ENCODE measurements at places on chromosomes 2 and 18.

GRCh38 chr2:62305421-62306176 is 109.7 kb downstream of the B3GNT2 start:
- no peak for DNase-seq

DNA sequence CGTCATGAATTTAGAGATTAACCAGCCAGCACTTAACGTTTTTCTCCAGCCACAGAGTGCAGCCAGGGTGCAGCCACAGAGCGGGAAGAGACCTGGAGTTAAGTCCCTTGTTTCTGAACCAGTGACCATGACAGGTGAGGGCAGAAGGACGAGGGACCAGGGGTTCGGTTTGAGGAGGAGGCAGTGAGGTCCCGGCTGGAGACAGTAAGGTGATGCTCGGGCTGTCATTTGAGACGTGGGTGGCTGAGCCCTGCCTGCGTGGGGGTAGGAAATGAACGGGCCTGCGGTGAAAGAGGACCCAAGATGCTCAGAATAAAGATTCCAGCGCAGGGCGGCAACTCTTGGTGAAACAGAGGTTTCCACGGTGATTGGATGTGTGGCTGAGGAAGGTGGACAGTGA is 205.9 kb downstream of the SNTG2 start:
- no peak for DNase-seq

DNA sequence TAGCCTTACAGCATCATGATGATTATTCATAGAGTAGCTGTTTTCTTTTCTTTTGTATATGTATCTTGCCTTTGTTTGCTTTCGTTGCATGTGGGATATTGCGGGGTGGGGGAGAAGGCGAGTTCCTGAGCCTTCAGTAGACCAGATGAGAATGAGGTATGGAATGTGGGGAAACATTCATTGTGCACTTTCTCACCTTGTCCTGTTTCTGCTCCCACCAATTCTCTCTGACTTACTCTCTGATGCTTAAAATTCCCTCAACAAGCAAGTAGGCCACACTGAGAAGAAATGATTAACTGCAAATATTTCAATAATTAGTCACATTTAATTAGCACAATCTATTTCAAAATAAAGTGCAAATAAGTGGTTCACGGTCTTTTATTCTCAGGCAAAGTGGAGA is 31.0 kb downstream of the GKN2 start:
- DNase-seq = no peak

DNA sequence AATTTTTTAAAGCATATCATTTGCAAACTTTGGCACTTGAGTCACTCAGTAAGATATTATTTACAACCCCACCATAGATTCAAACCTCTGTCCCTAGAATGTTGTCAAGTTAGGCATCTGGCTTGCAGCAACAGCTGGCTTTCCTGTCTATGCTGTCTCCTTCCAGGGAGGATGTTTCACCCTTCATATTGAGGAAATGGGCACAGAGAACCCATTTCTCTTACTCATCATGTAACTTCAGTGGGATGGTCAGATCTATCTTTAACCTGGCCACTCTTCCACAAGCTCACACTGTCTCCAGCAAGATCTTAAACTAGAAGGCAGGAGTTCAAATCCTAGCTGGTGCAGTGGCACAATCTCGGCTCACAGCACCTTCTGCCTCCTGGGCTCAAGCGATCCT is 15.8 kb downstream of the LCT start:
- DNase-seq = no peak

- no peak for DNase-seq
Observed at GRCh38 chr18:51196118-51196810, 1.2 kb downstream of the MEX3C start.

DNA sequence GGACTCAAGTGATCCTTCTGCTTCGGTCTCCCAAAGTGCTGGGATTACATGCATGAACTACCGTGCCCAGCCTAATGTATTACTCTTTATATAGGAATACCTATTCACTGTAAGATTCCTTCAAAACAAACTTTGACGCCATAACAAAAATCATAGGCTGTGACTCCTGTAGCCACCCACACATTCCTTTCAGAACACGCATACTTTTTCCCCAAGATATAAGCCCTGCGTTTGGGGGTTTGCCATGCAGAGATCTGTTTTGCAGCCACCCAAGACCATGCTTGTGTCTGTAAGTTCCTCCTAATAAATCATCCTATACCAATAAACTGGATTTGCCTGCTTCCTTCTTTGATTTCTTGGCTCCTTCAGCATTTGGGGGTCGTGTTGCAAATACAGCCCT is 46.0 kb upstream of the STON1 start:
- DNase-seq = peak; percentile 67

DNA sequence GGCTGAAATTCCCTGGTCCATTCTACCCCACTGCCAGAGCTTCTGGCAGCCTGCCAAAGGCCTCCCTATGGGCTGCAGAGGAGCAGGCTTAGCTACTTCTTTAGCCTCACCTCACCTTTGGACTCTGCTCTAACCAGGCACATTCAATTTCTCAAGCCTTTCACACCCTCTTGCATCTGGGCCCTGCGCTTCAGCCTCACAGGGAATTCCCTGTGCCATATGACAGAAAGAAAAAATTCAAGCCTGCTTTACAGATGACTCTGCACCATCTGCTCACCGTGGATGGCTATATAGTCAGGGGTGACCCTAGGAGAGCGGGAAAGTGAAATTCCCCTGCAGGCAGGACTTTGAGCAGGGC is 62.5 kb downstream of the REEP1 start:
- no peak for DNase-seq

DNA sequence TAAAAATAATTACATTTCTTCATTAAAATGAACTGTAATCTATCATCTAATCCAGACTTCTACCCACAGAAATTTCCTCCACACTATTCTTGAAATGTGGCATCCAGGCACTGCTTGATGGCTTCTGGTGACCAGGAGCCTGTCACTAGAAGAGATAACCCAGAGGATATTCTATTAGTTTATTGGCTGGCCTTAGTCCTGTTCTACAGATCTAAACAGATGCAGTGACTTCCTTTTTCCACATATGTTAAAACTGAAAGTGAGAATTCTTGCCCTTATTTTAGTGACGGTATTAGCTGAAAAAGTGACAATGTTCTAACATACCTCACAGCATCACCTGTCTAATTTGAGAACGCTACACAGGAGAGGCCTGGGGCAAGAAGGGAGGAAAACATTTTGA is 775.4 kb downstream of the TSN start:
- DNase-seq = no peak

DNA sequence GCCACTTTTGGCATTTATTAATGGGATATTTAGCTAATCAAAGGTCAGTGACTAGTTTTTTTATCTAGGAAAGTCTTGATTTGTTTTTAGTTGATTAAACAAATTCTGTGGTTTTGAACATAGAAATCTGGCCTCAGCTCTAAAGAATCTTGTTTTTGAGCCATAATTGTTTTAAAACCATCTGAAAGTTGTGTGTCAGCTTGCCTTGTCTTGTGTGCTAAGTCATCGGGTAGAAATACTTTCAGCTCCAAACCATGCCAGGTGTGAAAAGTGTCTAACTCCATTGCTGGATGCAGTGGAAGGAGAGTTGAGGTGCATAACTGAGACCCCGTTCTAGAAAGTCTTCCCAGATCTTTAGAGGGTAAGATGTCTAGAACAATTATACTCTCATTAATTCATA is 22.7 kb downstream of the FARP2 start:
- DNase-seq = no peak

GRCh38 chr2:69376403-69376802 is 10.6 kb downstream of the GFPT1 start:
- DNase-seq = no peak

- DNase-seq = peak; percentile 61
Observed at GRCh38 chr2:48715956-48716355, 39.6 kb downstream of the LHCGR start.

DNA sequence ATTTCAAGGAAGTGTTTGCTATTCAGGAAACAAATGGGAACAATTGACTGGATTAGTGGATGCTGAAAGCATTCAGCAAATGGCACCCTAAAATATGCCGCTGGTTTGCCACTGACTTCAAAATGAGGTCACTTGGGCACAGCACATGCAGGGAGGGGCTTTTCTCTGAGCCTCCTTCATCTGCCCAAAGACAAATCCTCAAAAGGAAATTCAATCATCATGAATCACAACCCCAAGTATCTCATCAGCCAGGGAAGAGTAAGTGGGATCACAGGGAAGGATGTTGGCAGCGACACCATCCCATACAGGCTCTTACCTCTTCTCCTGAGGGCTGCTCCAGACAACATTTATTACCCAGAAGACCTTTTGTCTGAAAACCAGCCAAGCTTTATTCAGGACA is 14.4 kb upstream of the SP140L start:
- no peak for DNase-seq

DNA sequence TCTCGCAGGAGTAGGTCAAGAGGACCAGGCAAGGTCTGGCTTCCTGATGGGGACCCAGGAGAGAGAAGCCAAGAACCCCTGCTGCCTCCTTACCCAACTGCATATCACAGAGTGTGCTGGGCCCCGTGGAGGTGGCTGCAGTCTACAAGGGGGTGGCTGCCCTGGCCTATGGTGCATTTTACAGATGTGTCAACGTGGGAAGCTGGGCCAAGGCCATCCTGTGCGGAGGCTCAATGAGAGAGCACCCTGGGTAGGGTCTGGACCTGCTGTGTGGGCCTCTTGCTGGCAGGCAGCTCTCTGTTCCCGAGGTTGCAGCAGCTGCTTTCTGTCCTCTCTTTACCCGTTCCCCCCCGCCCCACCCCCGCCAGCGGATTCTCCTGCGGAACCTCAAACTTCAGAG is 61.4 kb downstream of the GBX2 start:
- DNase-seq = no peak

DNA sequence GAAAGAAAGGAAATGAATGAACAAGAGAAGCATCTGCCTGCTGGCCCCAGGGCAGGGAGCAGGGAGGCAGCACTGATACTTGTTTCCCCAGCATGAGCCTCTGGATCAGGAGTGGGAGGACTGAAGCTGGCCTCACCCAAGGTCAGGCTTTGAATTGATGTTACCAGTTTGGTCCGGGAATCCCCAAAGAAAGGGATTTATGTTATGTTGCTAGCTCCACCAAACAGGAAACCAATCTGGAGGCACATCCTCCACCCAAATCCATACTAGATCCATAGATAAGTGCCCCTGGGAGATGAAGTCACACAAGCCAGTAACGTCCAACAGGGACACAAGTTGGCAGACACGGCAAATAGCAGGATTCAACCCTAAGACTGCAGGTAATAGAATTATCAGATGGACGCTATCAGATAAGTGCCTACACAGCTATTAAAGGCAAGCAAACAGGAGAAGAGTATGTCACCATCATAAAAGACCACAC is 85.9 kb downstream of the MTCL1 start:
- DNase-seq = no peak

GRCh38 chr2:69083235-69083748 is 70.3 kb downstream of the ANTXR1 start:
- no peak for DNase-seq

DNA sequence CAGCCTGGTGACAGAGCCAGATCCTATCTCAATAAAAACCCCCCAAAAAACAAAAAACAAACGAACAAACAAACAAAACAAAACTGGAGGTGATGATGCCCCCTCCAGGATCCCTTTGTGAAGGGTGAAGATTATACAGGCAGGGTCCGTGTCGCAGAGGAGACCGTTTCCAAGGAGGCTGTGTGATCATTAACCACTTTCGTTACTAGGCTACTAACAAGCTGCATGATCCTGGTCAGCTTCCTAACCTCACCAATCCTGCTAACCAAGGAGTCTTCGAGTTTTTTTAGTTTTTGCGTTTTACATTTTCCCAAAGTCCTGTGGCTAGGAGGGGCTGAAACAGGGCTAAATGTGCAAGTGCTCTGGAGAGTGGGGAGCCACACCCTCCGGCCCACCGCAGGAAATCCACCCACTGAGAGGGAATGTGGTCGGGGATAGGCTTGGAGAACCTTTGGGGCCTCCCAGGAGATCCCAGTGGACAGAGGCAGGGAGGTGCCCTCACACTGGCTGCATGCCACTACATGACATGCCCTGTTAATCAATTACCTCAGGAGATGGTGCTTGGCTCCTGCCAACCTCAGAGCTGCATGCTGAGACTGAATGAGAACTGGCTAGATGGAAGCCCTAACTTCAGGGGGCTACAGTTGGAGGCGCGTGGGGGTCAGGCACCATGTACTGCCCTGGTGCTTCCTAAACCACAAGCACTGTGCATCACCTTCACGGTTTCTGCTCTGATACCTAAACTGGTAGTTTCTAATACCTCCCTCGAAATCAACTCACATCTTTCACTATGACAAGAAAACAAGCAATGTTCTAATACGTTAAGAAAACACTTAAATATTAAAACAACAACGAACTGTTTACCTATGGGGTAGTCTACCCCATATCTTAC is 67.5 kb upstream of the RGPD5 start:
- DNase-seq = no peak

DNA sequence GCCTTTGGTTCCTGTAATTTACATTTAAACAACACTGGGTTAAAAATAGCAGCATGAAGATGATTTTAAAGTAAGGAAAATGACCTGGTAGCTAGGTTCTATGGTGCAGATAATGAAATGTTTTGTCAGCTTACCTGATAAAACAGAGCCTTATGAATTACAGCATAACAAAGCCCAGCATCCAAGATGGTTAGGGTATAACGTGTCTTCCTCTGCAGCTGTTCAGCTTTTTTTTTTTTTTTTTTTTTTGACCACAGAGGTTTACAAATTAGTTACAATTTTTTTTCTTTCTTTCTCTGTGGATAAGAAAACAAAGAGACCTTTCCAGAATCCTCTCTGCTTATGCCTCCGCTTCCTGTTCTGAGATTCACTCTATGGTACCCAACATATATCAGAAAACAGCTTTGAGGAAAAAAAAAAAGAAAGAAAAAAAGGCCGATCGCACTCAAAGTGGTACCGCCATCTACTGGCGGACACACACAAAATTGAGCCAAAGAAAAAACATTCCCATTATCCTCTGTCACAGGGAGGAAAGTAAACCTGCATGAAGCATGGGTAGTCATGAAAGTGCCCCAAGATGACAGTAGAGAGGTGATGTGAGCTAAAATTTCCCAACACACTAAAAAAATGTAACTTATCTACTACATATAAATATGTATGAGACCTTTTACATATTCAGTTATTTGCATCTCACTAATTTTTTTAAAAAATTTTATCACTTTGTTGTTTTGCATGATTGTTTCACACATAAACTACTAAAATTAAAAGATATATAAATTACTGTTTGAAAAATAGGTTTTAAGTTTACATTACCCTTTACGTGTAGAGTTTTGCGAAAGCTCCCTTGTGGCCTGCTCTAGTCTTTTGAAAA is at the start of gene SCN3A:
Gene SCN3A, minus strand, starts transcription at position 362 of the 871 bp plus-strand sequence. CDS start 27,656 bp downstream, outside the sequence.
- peak; percentile 7 for DNase-seq

DNA sequence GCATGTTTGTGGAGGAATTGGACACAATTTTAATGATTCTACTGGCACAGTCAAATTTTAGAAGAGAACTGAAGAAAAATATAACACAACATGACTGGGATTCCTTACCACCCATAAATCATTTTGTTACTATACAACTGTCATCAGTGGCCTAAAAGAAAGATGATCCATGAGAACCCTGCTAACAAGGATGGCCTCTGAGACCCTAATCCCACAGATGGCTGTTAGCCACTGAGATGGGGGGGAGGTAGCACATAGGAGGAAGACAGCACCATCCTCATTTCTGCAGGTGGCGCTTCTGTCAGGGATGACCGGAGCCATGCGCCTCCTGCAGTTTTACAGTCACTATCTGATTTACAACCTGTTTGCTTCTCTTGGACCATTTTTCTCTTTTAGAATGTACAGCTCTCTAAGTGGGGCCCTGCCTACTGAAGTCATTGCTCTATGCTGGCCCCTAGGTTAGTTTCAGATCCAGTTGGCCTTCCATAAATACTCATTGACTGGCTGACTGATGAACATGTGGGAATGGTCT is 279.8 kb downstream of the NAPG start:
- no peak for DNase-seq

All from AG04450 (cell line).